ENCODE measurements at places on chromosomes 12 and 14. TPM values are rescaled to one million over a fixed set of nuclear protein-coding genes. Genes with fewer than 3 reads are reported as not detected.

GRCh38 chr14:54867011-54867410, 35.6 kb downstream of the GCH1 start:
- peaks cover 23% of the 10 kb centered on the region for H3K4me1 ChIP-seq
- no peak overlapping the region for H3K4me3 ChIP-seq
- no peak overlapping the region for H3K27ac ChIP-seq

Gene DYNLL1
- 301 TPM for total RNA-seq

Gene SDR9C7
- not detected for total RNA-seq

Gene AP1G2
- 3.9 TPM for total RNA-seq

- no peaks in the 10 kb centered on the region for H3K36me3 ChIP-seq
- H3K4me3 ChIP-seq, result no peak overlapping the region
- H3K27me3 ChIP-seq, result no peaks in the 10 kb centered on the region
- peaks cover 94% of the 10 kb centered on the region for H3K4me1 ChIP-seq
- peak; percentile 38 for DNase-seq
These were observed 29.0 kb downstream of the PPFIBP1 start for GRCh38 chr12:27552886-27553560.

Gene STXBP6
- 13.9 TPM for total RNA-seq

Gene CIROP
- total RNA-seq, result not detected

Gene ANO6
- total RNA-seq, result 75.4 TPM
